ENCODE measurements at places on chromosomes 6 and 20. TPM values are rescaled to one million over a fixed set of nuclear protein-coding genes. Genes with fewer than 3 reads are reported as not detected.

DNA sequence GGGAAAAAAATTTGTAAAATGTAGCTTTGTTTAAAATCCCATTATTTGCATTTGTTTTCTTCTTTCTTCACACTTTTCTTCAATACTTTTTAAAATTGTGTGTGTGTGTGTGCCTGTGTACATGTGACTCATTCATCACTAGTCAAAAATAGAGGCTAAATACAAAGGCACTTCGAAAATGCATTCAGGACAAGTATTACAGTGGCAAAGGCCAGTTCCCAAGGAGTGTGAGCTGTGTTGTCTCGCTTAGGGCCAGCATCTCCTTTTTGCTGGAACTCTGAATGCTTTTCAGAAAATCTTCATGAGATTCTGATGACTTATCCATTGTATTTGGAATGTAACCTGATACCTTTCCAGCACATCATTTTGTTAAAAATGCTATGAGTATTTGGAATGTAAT is 288.5 kb upstream of the CNR1 start:
- no peaks in the 10 kb centered on the region for H3K4me1 ChIP-seq
- no peak overlapping the region for H3K27ac ChIP-seq
- no peaks in the 10 kb centered on the region for H3K36me3 ChIP-seq
- no peak overlapping the region for H3K4me3 ChIP-seq

- no peak for DNase-seq
- no peak overlapping the region for H3K27ac ChIP-seq
Measured at GRCh38 chr6:154384191-154384590, 27.6 kb upstream of the IPCEF1 start.

HLA-DMA gene
- total RNA-seq: 15.8 TPM

- peaks cover 3% of the 10 kb centered on the region for H3K27me3 ChIP-seq
- no peaks in the 10 kb centered on the region for H3K4me1 ChIP-seq
- H3K27ac ChIP-seq: no peak overlapping the region
- no peaks in the 10 kb centered on the region for H3K36me3 ChIP-seq
- H3K4me3 ChIP-seq: no peak overlapping the region
Measured at GRCh38 chr6:146787876-146788508, 189.2 kb downstream of the ADGB start.

DNA sequence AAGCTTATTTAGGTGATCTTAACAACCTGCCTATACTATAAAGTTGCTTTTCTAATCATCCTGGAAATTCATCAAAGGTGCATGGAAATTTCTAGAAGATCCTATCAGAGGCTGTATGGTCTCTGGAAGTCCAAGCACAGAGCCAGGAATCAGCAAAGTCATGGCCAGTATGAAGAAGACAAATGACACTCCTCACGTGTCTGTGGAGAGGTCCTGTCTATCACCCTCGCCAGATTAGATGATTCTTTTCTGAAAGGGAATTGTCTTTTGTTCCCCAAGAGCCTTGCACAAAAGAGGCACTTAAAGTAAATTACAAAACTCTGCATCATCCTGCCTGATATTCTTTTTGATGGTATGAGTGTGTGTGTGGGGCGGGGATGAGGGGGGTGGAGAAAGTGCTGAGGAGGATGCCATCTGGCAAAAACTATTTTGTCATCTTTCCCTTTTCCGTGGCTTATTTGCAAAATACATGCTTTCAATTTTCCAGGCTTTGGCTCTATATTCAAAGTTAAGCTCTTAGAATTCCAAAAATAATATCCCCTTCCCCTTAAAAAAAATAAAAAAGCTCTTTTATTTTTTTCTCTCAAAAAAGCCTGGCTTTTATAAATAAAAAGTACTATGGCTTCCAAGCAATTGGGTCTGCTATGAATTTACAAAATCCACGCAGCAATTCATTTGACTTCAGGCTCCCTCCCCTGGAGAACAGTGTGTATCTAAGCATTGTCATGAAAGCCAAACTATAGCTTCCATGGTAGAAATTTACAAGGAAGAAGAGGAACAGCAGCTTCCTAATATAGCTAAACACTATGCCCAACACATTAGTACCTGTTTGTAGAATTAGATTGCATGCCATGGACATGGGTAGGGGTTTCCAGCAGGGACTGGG is 185.2 kb upstream of the ARG1 start:
- no peak overlapping the region for H3K4me3 ChIP-seq
- no peak overlapping the region for H3K27ac ChIP-seq
- H3K27me3 ChIP-seq: no peaks in the 10 kb centered on the region
- peaks cover 23% of the 10 kb centered on the region for H3K36me3 ChIP-seq
- H3K4me1 ChIP-seq: peaks cover 13% of the 10 kb centered on the region

DNA sequence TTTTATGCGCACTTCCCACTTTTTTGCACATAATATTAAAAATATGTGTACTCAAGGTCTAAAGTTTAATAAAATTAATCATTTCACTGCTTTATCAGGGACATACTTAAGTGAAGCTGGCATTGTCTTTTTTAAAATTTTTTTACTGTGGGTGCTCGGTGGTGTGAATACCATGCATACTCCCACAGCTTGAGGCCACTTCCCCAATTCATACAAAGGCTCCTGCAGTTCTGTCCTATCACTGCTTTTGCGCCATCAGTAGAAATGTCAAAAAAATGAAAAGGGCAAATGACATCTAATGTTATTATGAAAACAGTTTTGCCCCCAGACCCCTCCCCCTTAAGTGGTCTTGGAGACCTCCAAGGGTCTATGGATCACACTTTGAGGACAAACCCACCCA is 464.1 kb upstream of the ARID1B start:
- H3K4me1 ChIP-seq: no peaks in the 10 kb centered on the region
- H3K36me3 ChIP-seq: no peaks in the 10 kb centered on the region
- no peak for DNase-seq
- no peak overlapping the region for H3K4me3 ChIP-seq
- H3K27me3 ChIP-seq: no peaks in the 10 kb centered on the region

DNA sequence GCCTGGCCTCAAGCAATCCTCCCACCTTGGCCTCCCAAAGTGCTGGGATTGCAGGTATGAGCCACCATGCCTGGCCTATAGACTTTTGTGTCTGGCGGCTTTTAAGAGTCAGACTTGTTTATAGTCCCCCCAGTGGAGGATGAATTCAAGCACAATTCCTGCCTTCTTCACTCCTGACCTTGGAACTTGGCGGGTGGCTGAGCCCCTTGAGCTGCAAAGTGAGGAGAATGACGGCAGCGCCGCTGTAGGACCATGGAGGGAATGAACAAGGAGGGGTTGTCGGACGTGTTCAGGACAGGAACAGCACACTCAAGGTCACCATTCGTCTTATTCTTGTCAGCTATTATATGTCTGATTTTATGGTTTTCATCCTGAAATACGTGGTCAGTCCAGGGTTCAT is 265.4 kb downstream of the CDH4 start:
- DNase-seq: no peak
- H3K27me3 ChIP-seq: peaks cover 4% of the 10 kb centered on the region
- no peaks in the 10 kb centered on the region for H3K4me1 ChIP-seq
- H3K27ac ChIP-seq: no peak overlapping the region
- H3K36me3 ChIP-seq: no peaks in the 10 kb centered on the region

- H3K27ac ChIP-seq: no peak overlapping the region
- no peak overlapping the region for H3K4me3 ChIP-seq
- H3K4me1 ChIP-seq: peaks cover 11% of the 10 kb centered on the region
- DNase-seq: no peak
- no peaks in the 10 kb centered on the region for H3K27me3 ChIP-seq
Measured at GRCh38 chr6:5490501-5491069, 229.3 kb downstream of the FARS2 start.

GRCh38 chr6:144955859-144956258 is 670.7 kb downstream of the UTRN start:
- H3K36me3 ChIP-seq: no peaks in the 10 kb centered on the region
- no peak overlapping the region for H3K4me3 ChIP-seq
- no peak overlapping the region for H3K27ac ChIP-seq
- no peaks in the 10 kb centered on the region for H3K4me1 ChIP-seq
- H3K27me3 ChIP-seq: no peaks in the 10 kb centered on the region

REV3L gene
- total RNA-seq: 17.0 TPM

MACROD2 gene
- total RNA-seq: 0.12 TPM

DNA sequence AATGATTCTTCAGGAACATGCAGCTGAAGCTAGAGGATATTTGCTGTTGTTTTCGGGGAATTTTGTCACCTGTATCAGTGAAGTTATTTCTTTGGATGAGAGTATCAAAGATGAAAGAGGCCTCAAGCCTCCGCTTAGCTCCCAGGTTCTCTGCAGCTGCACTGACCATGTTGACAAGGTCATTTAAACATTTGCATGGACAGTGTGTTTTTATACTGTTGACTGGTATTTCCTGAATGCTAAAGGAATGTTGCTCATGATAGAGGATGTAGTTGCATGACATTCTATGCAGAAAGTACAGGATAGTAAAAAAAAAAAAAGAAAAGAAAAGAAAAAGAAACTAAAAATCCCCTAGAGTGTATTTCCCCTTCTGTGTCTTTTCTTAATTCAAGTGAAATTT is 165.6 kb upstream of the LAMP5 start:
- H3K36me3 ChIP-seq: no peaks in the 10 kb centered on the region
- H3K27me3 ChIP-seq: peaks cover 4% of the 10 kb centered on the region
- no peak overlapping the region for H3K27ac ChIP-seq
- no peaks in the 10 kb centered on the region for H3K4me1 ChIP-seq

DNA sequence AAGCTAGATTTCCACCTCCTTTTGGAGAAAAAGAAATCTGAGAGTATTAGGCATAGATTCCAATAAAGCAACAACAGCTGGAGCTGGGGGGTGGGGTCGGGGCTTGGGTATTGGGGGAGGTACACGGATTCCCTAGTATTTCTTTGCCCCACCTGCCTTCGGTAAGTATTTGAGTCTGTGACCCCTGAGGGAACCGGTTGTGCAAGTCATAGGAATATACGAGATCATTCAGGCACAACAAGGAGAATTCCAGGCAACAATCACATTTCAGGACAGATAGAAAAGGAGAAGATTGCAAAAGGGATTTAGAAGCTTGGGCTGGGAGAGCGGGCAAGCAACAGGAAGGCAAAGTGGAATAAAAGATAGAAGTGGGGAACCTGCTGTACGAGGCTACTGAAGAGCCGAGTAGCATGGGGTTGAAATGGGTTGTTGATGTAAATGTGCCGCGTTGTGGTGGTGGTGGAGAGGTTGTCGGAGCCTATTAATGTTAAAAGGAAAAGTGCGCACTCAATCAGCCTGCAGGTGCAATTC is 148.9 kb downstream of the BCAS1 start:
- H3K4me1 ChIP-seq: peaks cover 34% of the 10 kb centered on the region
- H3K27me3 ChIP-seq: no peaks in the 10 kb centered on the region
- no peak overlapping the region for H3K4me3 ChIP-seq
- no peak overlapping the region for H3K27ac ChIP-seq
- peaks cover 2% of the 10 kb centered on the region for H3K36me3 ChIP-seq
- no peak for DNase-seq

GRCh38 chr6:42530296-42530695 is 33.5 kb upstream of the UBR2 start:
- no peak for DNase-seq
- H3K27me3 ChIP-seq: no peaks in the 10 kb centered on the region
- no peaks in the 10 kb centered on the region for H3K4me1 ChIP-seq

DNA sequence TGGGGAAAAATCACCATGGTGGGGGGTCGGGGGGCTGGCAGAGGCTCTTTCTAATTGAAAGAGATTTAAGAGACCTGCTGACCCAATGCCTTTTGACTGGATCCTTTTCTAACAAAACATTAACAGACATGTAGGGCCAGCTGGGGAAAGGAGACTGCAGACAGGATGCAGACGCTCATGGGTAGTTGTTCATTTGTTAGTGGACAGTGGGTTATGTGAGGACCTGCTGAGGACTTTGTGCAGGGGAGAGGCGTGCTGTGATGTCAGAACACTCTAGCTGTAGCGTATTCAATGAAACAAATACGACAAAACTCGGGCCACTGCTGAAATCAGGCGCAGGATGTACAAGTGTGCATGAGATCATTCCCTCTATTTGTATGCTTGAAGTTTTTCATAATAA is 1.2 kb downstream of the IP6K3 start:
- no peaks in the 10 kb centered on the region for H3K36me3 ChIP-seq
- DNase-seq: no peak
- peaks cover 10% of the 10 kb centered on the region for H3K27me3 ChIP-seq
- no peak overlapping the region for H3K4me3 ChIP-seq
- H3K27ac ChIP-seq: no peak overlapping the region

CST2 gene
- total RNA-seq: not detected

GRCh38 chr6:155461556-155461955 is 5.9 kb upstream of the NOX3 start:
- DNase-seq: no peak
- no peak overlapping the region for H3K4me3 ChIP-seq
- peaks cover 6% of the 10 kb centered on the region for H3K36me3 ChIP-seq
- H3K4me1 ChIP-seq: peaks cover 29% of the 10 kb centered on the region
- no peak overlapping the region for H3K27ac ChIP-seq
- H3K27me3 ChIP-seq: peaks cover 9% of the 10 kb centered on the region

KCNK16 gene
- total RNA-seq: not detected

GRCh38 chr6:104689551-104690205 is 170.0 kb downstream of the HACE1 start:
- H3K4me1 ChIP-seq: peaks cover 12% of the 10 kb centered on the region
- no peaks in the 10 kb centered on the region for H3K27me3 ChIP-seq
- no peak for DNase-seq
- no peak overlapping the region for H3K27ac ChIP-seq
- no peak overlapping the region for H3K4me3 ChIP-seq

AFG1L gene
- 4.0 TPM for total RNA-seq

DNA sequence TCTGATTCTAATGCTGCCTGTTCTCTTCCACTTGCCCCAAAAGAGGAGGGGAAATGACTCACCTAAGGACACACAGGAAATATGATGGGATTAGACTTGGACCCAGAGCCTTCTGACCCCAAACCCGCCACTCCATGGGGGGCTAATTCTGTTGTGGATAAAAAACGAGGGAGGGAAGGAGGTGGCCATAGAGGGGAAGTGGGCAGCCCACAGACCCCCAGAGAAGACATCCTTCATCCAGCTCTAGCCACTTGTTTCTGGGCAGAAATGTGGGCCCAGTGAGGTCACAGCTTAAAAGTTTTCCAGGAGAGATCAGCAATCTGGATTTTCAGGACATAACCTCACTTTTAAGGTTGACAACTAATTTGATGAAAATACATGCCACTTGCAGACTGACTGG is 202.1 kb downstream of the ANKRD60 start:
- no peak overlapping the region for H3K4me3 ChIP-seq
- no peak for DNase-seq
- H3K27me3 ChIP-seq: peaks cover 23% of the 10 kb centered on the region
- H3K36me3 ChIP-seq: no peaks in the 10 kb centered on the region
- no peak overlapping the region for H3K27ac ChIP-seq
